HT1080 (cell line): ENCODE measurements at places on chromosomes 2 and 18. TPM values are rescaled to one million over a fixed set of nuclear protein-coding genes. Genes with fewer than 3 reads are reported as not detected.

NAT8 gene
- total RNA-seq: not detected in 2 replicates

GRCh38 chr2:162244541-162245031, 1.3 kb upstream of the FAP start:
- DNase-seq: peak; percentile 90

DNA sequence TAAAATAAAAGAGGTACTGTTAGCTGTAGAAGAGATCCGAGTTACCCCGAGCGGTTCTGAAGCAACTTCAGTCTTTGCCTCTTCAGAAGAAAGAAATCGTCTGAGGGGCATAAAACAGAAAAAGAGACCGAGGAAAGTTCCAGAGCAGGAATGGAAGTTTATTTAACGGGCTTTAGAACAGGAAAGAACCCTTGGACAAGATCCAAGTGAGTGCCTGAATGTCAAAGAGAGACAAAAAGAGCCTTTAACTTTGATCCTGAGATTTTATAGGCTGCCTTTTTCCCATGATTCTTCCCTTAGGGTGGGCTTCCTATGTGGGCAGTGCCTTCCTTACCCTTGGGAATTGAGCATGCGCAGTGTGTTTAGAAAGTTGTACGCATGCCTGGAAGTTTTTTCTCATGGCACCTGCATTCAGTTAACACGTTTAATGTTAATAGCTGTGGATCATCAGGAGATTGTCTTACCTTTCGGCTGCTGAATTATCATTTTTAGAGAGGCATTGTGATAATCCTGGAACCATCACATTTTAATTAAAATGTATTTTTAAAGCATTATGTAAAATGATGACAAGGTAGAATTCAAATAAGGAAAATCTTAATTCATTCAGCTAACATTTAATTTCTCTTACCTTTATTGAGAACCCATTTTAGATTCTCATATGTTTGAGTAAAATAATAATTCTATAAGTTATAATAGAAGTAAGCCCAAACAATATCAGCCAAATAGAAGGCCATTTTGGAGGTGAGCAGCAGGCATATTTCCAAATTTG, 269.5 kb upstream of the ZSWIM2 start:
- no peak for DNase-seq

DNA sequence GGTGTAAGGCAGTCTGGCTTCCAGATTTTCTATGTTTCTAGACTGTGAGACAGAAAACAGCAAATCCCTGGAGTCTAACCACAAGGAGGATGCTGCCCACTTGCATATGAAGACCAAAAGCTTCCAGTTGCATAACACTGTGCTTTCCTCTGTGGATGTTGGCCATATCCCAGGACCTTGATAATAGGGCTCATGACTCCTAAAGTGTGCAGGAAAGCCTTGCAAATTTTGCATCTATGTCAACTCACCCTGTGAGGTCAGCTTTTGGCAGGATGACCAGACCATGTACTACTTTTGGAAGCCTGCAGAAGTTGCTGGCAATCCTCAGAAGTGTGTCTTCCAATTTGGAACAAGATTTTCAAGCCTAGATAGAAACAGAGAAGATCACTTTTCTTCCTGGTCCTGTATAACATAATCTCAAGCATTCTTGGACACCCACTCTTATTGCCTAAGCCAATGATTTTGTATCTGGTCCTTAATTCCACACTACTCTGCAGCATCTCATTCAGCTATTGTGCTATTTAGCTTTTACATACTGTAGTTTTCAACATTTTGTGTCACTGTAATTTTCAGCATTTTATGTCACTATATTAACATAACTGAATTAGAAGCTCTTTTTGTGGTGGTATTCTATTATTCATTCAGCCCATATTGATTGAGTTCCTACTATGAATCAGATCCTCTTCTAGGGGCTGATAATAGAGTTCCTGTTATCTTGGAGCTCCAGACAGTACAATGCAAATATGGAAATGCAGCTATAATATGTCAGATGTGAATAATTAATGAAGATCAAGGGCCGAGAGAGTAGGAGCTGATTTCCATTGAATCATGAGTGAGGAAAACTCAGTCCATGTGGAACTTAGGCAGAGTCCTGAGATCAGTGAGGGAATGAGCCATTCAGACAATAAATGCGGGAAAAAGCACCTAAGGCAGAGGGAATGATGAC, 85.3 kb upstream of the RAB27B start:
- DNase-seq: peak; percentile 88

GRCh38 chr18:21269349-21269748, 27.3 kb downstream of the GREB1L start:
- no peak for DNase-seq
